Activated CD4-positive, alpha-beta T cell treated with anti-CD3 and anti-CD28 coated beads, Interleukin-10, Interleukin-2, amounts not matched to agents 100 ng/mL and 50 ng/mL, durations not matched to agents 16 hours and 8 hours (primary cell): ENCODE measurements at places on chromosomes 5 and 9.

DNA sequence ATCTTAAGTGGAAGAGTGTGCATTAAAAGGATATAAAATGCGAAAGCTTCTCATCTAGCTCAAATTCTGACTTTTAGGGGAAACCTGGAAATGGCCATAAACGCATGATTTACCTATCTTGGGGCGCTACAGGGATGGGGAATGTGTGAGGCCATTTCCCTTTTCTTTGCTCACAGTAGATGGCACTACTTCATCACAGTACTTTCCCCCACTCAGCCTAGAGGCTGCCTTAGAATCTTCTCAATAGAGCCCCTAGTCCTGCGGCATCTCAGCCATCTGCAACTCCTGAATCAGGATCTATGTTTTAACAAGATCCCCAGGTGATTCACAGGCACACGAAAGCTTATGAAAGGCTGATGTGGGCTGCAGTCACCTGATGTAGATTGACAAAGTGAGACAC, 110.8 kb downstream of the LHFPL2 start:
- DNase-seq: peak; percentile 13

DNA sequence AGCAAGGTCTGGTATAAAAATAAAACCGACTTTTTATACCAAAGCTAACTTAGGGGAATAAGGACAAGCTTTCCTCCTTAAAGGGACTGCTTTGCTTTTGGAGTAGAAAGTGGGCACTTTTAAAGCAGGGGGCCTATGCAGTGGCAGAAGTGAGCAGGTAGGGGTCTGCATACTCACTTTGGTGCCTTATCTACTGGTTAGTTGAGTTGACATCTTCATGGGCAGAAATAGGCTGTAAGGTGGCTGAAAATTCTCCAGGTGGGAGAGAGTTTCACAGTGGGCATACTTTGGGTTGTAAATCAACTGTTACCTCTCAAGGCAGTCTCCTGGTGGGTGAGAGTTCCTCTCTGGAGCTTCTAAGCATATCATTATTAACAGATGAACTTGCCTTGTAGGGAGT, 24.8 kb downstream of the OSMR start:
- no peak for DNase-seq

DNA sequence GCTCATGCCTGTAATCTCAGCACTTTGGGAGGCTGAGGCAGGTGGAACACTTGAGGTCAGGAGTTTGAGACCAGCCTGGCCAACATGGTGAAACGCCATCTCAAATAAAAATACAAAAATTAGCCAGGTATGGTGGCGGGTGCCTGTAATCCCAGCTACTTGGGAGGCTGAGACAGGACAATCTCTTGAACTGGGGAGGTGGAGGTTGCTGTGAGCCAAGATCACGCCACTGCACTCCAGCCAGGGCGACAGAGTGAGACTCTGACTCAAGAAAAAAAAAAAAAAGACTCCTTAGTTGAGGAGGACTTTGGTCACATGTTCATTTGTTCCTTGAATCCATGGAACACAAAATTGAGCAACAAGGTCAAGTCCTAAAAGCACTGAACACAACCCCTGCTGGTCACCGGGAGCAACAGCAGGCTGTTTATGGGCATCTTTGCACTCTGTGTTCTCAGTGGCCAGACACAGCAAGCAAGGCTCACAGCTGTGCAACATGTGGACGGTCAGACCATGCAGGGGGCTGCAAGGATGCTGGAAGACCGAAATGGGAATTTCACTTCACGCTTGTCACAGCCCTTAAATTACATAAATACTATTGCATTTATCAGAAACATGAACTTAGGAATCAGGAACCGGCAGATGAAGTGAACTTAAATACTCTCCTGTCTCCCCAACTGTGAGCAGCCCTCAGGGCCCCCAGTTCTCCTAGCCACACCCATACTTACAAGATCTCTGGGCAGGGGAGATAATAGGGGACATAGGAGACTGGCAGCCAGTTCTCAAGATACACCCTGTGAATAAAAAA, 2.8 kb downstream of the GBGT1 start:
- peak; percentile 60 for DNase-seq

DNA sequence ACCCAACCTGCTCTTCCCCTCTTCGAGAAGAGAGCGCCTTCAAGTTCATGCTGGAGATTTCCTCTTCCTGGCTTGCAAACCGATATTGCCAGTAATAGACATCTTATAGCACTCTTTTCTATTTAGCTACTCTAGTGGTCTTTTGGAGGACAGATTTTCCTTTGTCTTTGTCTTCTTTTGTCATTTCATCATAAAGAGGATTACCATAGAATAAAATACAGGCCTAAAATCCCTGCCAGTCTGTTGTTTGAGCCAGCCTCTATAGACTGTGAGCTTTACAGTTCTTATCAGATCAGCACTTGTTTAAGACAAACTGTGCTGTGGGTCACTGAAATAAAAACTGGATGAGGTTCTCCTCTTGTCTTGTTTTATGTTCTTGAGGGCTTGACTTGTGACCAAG, 802.8 kb downstream of the NR2F1-AS1 start:
- DNase-seq: no peak

- no peak for DNase-seq
Measured at GRCh38 chr5:98248949-98249348, 524.5 kb upstream of the RGMB start.

DNA sequence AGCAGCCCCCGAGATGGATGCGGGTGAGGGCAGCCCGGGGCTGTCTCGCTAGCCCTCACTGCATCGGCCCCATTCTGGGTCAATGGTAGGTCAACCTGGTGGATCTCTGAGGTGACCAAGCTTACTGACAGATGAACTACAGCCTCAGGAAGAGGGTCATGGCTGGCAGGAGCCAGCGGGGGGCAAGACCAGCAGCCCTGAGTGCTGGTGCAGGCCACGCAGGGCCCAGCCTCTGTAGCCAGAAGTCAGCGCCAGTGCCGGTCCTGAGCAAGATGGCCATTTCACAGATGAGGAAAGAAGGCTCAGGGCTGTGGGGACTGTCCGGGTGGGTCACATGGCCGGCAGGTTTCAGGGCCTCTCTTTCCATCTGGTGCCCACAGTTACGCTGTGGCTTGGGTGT, 5.1 kb upstream of the DBH start:
- DNase-seq: no peak

DNA sequence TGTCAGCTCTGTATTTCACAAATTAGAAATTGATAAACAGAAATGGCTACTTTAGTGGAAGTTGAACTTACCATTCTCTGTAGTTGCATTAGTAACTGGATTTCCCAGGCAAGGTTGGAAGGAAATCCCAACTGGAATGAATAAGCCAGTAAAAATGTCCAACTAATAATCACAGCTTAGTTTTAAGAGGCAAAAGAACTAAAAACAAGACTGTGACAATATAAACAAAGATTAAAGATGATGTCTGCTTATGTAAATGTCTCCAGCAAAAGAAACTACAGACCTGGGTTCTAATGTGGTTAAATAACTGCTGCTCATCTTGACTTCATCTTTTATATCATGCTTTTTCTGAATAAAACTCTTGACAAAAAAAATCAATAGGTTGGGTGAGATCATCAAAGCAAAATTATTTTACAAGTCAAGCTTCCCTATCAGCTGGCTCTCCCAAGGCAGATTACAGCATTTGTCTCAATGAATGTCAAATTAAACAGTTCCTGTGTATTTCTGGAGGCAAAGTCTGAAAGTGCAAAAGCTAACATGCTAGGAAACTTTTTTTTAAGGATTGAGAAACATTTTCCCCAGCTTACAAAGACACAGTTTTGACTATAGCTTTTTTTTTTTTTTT, 62.3 kb upstream of the HMHB1 start:
- no peak for DNase-seq

DNA sequence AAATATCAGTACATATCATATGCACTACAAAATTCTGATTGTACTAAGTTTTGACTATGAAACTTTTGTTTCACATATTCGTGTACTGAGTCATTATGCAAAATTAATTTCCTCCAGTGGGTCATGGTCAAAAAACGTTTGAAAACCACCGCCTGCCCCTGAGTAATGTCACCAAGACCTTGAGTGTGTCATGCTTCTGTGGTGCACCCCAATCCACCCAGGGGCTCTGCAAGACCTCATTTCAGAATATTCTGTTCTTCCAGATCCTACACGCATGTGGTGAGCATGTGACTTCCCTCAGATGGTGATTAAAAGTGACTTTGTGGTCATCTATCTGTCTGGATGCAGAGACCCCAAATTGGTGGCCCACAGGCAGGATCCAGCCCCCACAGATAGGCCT, 31.0 kb downstream of the ABLIM3 start:
- DNase-seq: peak; percentile 62

DNA sequence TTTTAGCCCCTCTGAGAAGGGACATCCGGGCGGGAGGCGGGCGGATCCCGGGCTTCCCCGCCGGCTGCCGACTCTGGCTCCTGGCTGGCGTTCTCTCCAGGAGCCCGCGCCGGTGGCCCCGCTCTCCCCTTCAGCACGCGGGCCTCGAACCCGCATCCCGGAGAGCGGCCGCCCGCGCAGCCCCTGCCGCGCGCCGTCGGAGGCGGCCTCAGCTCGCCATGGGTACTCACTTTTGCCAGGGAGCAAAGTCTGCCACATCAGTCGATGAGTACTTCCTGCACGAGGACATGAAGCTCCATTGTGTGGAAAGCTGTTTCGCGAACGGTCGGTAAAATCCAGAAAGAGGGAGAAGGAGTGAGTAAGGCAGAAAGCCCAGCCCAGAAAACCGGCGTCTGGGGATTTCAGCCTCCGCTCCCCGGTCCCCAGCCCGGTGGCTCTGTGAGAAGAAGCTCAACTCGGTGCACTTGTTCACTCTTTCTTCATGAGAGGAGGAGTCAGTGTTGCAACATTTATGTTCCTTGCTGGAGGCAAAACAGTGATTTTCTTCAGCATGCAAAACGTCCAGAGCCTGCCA, at the start of gene PRLR:
TSS of gene PRLR (minus strand) at position 450 of the 574 bp plus-strand sequence. CDS start 140,867 bp downstream, outside the sequence.
- DNase-seq: no peak

DNA sequence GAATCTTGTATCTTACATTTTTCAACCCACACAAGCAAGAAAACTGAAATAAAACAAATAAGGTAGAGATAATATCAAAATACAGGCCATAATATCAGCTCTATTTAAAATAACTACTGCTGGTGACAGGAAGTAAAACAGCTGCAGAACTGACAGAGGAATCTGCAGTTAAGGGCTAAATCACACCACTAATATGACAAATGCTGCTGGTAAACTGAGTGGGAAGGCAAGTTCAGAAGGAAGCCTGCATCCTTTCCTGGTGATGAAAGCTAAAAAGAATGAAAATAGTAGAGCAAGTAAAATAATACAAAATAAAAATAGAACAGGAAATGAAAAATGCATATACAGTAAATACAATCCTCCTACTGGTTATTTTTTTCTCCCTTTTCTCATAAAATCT, 1293.7 kb upstream of the C9orf72 start:
- DNase-seq: no peak

DNA sequence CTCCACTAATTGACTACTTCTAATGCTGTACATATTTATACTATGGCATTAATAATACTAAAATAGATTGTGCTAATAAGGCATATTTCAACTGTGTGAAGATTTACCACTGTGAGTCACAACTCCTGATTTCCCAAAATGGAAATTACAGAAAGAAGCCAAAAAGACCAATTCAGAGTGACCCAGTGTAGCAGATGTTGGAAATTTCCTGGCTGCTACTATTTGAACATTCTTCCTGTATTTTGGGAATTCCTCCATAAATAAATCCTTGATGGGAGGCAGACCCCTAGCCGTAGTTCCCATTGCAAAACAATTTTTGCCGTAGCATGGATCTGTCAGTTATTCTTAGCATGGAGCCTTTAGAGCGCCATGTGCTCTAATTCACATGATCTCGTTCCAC, 11.4 kb upstream of the PRUNE2 start:
- no peak for DNase-seq

GRCh38 chr9:119861842-119862241, 492.6 kb upstream of the BRINP1 start:
- DNase-seq: no peak

DNA sequence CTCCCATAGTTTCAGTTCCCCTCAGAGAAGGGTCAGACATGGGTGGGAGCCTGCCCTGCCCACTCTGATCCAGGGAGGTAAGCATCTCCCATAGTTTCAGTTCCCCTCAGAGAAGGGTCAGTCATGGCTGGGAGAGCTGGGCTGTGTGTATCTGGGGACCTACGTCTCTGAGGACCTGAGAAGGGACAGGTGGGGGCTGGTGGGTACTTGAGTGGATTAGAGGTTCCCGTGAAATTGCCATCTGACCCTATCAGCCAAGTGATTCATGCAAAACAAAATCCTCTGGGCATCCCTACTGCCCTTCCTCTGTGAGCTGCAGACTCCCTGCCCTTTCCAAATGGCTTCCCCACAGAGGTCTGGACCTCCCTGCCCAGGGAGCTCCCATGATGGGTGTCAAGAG, 3.9 kb downstream of the ENHO start:
- no peak for DNase-seq

DNA sequence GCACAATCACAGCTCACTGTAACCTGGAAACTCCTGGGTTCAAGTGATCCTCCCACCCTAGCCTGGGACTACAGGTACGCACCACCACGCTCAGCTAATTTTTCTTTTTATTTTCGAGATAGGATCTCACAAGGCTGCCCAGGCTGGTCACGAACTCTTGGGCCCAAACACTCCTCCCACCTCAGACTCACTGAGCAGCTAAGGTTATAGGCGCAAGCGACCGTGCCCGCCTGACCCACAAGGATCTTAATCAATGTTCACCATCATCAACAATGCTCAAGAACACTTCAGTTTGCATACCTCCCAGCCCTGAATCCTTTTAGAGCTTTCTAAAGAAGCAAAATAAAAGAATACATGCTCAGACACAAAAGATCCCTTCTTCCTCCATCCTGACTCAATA, 13.2 kb downstream of the ETF1 start:
- DNase-seq: no peak

DNA sequence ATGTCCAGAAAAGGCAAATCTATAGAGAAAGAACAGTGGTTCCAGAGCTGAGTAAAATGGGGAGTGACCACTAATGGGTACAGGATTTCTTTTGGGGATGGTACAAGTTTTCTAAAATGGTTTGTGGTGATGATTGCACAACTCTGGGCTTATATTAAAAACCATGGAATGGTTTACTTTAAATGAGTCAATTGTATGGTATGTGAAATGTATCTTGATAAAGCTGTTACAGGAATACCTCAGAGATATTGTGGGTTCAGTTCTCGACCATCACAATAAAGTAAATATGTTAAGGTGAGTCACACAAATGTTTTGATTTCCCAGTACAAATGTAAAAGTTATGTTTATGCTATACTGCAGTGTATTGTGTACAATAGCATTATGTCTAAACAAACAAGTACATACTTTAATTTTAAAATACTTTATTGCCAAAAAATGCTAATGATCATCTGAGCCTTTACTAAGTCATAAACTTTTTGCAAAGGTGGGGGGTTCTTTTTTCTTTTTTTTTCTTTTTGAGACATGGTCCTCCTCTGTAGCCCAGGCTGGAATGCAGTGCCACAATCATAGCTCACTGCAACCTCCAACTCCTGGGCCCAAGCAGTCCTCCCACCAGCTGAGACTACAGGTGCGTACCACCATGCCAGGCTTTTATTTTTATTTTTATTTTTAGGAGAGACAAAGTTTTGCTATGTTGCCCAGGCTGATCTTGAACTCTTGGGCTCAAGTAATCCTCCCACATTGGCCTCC, 65.9 kb downstream of the SHOC1 start:
- DNase-seq: peak; percentile 14

DNA sequence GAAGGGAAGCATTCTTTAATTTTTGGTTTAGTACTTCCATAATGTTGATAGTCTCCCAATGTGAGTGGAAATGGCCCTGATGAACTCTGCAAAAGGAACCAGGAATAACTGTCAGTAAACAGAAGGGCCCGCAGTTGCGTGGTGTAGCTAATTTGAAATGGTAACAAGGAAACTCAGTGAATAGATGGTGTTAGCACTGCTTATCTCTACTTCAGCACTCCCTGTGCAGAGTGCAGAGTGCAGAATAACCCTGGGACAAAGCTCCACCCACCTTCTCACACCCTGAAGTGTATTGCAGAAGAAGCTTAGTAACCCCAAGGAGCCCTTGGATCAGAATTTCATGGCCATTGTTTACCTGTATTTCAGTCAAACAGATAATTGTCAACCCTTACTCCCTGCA, 158.9 kb downstream of the PCSK5 start:
- no peak for DNase-seq
